NCI-H524 treated with DMSO at 0.1 percent for 48 hours (cell line): ENCODE measurements at places on chromosomes 3 and 15.

GRCh38 chr15:59678620-59679019, 10.5 kb downstream of the BNIP2 start:
- no peak for DNase-seq

- no peak for DNase-seq
Observed at GRCh38 chr3:65497236-65497635, 541.5 kb downstream of the MAGI1 start.

- no peak for DNase-seq
Observed at GRCh38 chr3:147210676-147211075, 195.7 kb downstream of the ZIC4 start.

DNA sequence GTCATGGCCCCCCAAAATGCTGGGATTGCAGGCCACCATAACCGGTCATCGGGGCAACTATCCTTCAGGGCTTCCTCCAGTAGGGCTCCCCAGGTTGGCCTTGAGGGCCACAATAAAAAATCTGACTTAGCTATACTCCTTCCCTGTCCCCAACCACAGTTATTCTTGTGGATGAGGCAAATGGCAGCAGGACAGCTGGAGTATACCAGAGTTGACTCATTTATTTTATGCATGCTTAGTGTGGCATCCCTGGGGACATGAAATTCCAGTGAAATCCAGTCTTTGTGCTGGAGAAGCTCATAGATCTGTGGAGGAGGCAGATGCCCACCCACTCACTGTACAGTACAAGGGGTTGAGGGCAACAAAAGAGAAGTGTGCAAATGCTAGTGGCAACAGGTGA, 109.5 kb downstream of the RORA start:
- no peak for DNase-seq

- DNase-seq = peak; percentile 12
Observed at GRCh38 chr3:164806188-164806587, 272.1 kb downstream of the SI start.

DNA sequence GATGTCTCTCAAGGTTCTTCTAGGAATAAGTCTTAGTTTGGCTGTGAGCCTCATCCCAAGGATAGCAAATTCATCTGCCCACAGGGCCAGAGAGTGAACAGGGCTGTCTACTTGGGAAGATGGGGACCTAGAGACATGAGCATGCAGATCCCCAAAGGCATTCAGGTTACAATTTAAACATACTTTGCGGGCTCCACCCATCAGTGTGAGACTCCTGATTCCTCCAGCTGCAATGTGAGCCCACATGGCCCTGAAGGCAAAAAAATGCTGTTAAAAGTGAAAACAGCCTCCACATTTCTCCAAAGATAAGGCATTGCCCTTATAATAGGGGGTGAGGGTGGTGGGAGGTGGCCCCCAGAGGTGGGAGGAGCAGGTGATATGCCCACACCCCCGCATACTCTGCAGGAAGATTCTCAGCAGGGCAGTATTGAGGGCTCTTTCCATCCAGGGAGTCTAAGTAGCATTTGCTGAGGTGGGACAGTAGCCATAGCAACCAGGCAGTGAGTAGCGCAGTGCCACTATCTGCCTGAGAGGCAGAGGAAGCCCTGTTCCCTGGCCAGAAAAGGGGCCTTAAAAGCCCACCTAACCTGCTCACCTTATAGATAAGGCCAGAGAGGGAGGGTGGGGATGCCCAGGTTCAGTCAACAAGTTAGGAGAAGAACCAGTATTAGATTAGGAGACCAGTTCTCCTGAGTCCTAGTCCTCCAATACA, 31.2 kb downstream of the TGM4 start:
- DNase-seq = no peak
